ENCODE measurements at places on chromosomes 5 and 9. TPM values are rescaled to one million over a fixed set of nuclear protein-coding genes. Genes with fewer than 3 reads are reported as not detected.
A peak's percentile ranks its signal among the peaks of the same experiment; 100 is the strongest.

- H3K4me3 ChIP-seq, result no peak overlapping the region
- no peak overlapping the region for H3K27ac ChIP-seq
- DNase-seq, result no peak
- H3K27me3 ChIP-seq, result no peaks in the 10 kb centered on the region
Observed at GRCh38 chr5:169022718-169023117, 278.2 kb downstream of the SLIT3 start.

DNA sequence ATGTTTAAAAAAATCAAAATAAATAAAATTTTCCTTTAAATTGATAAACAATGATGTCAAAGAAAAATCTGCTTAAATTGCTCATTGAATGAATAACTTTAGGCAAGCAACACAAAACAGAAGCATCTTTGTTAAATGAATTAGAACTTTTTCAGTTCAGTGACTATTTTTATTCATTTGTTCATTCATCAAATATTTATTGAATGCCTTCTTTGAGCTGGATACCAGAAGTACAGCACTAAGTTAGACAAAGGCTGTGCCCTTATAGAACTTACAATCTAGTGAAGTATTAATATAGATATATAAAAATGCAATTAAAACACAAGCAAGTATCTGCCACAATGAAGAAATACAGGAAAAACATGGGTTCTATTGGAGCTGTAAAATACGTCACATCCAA, 10.8 kb downstream of the FNIP1 start:
- no peaks in the 10 kb centered on the region for H3K27me3 ChIP-seq
- H3K4me1 ChIP-seq, result peaks cover 53% of the 10 kb centered on the region
- H3K4me3 ChIP-seq, result no peak overlapping the region
- peaks cover 2% of the 10 kb centered on the region for H3K36me3 ChIP-seq

DNA sequence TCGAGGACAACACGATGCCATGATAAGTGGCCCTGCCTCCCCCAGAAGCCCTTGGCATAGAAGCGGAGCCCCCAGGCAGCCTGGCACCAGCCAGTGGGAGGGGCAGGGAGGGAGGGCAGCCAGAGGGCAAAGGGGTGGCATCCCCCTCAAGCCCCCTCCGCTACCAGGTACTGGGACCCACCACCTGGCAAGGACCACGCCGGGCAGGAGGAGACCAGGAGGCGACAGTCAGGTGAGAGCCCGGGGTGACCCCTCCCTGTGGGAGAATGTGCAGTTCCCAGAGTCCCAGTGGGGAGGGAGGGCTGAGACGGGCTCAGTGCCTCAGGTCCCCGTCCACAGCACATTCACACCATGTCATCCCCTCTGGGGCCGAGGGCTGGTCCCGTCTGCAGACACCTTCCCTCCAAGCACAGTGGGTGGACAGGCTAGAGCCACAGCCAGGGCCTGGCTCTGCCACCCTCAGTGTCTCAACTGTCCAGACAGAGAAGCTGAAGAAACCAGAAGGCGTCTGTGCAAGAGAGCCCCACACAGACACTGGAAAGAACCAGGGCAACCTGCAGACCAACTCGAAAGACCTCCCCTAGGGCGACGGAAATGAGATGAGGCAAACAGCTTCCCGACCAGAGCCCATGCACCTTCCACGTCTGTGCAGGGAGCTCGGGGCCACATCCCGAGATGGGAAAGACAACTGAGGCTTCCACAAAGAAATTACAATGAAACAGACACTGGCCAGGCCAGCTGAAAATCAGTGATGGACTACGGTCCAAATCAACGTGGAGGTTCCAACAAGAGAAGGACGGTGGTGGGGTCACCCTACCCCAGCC, 11.1 kb downstream of the BRD3 start:
- no peak overlapping the region for H3K4me3 ChIP-seq
- H3K4me1 ChIP-seq, result peaks cover 19% of the 10 kb centered on the region
- no peaks in the 10 kb centered on the region for H3K36me3 ChIP-seq
- peak overlapping the region; percentile 81 for H3K27ac ChIP-seq
- peak; percentile 90 for DNase-seq
- H3K27me3 ChIP-seq, result no peaks in the 10 kb centered on the region

- H3K27ac ChIP-seq, result peak overlapping the region; percentile 84
- DNase-seq, result no peak
- H3K36me3 ChIP-seq, result peaks cover 10% of the 10 kb centered on the region
- H3K4me1 ChIP-seq, result peaks cover 29% of the 10 kb centered on the region
- no peaks in the 10 kb centered on the region for H3K27me3 ChIP-seq
- no peak overlapping the region for H3K4me3 ChIP-seq
Observed at GRCh38 chr5:180825768-180826525, 23.3 kb upstream of the MGAT1 start.

DNA sequence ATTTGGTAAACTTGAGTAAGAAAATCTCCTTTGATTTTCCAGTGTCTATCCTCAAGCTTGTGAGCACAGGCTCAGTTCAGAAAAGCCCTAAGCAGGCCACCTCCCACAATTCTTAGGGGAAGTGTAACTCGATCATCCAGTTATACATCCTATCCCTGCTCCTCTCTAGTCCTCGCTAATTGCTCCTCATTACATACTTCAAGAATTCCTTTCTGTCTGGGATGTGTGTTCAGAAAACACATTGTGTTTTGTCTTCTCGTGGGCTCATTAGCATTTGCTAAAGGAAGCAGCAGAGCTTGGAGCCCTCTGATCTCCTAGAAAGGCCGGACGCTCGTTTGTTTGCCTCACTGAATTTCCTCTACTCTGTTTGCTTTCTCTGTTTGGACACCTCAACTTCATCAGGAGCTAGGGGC, 268.2 kb upstream of the RFX3 start:
- peaks cover 7% of the 10 kb centered on the region for H3K4me1 ChIP-seq
- H3K27me3 ChIP-seq, result no peaks in the 10 kb centered on the region
- peak overlapping the region; percentile 77 for H3K27ac ChIP-seq
- H3K4me3 ChIP-seq, result peak overlapping the region; percentile 32

DNA sequence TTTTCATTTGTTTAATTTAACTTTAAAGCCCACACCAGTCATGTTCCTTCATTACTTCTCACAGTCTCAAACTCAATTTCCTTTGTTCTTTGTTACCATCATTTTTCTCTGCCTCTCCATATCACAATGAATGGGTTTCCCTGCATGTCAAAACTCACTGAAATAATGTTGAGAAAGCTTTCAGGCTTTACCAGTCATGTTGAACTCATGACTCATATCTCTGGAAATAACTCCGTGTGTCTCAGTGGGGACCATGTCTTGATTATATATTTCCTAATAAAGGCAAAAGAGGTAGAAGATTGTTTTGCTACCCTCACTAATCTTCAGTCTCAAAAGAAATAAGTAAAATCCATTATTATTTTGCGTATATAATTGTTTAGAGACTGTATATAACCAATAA, 231.2 kb downstream of the CHSY3 start:
- peak overlapping the region; percentile 93 for H3K27ac ChIP-seq
- peaks cover 5% of the 10 kb centered on the region for H3K36me3 ChIP-seq
- no peak for DNase-seq
- H3K4me1 ChIP-seq, result peaks cover 60% of the 10 kb centered on the region

GRCh38 chr5:28779161-28779754, 1740.9 kb upstream of the CDH9 start:
- H3K4me1 ChIP-seq, result no peaks in the 10 kb centered on the region
- H3K4me3 ChIP-seq, result no peak overlapping the region
- H3K36me3 ChIP-seq, result no peaks in the 10 kb centered on the region
- H3K27me3 ChIP-seq, result peaks cover 7% of the 10 kb centered on the region
- no peak for DNase-seq
- no peak overlapping the region for H3K27ac ChIP-seq

- DNase-seq, result no peak
- H3K27ac ChIP-seq, result no peak overlapping the region
- H3K4me1 ChIP-seq, result peaks cover 4% of the 10 kb centered on the region
Observed at GRCh38 chr9:112858625-112859147, 32.0 kb downstream of the SLC46A2 start.

GRCh38 chr5:15566789-15567188, 66.8 kb downstream of the FBXL7 start:
- peaks cover 3% of the 10 kb centered on the region for H3K36me3 ChIP-seq
- H3K27me3 ChIP-seq, result no peaks in the 10 kb centered on the region
- DNase-seq, result no peak
- H3K27ac ChIP-seq, result no peak overlapping the region
- peaks cover 15% of the 10 kb centered on the region for H3K4me1 ChIP-seq
- H3K4me3 ChIP-seq, result no peak overlapping the region

DNA sequence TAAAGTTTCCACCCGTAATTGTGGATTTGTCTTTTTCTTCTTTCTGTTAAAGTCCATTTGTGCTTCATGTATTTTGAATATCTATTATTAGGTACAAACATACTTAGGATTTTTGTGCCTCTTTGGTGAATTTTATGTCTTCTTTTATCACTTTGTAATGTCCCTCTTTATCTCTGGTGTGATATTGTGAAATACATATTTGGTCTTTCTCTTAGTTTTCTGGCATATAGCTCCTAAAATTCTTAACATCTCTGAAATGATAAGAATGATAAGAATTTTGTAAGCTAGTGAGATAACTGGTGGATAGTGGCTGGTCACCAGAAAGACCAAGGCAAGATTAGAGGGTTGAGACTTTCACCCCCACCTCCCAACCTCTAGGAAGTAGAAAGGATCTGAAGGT, 111.1 kb downstream of the KCTD16 start:
- DNase-seq, result no peak
- H3K4me1 ChIP-seq, result peaks cover 17% of the 10 kb centered on the region
- H3K36me3 ChIP-seq, result no peaks in the 10 kb centered on the region
- H3K4me3 ChIP-seq, result no peak overlapping the region
- H3K27ac ChIP-seq, result no peak overlapping the region

- no peaks in the 10 kb centered on the region for H3K27me3 ChIP-seq
- H3K36me3 ChIP-seq, result no peaks in the 10 kb centered on the region
- H3K4me1 ChIP-seq, result peaks cover 8% of the 10 kb centered on the region
- H3K27ac ChIP-seq, result no peak overlapping the region
Observed at GRCh38 chr5:61931236-61931635, 374.8 kb upstream of the KIF2A start.

- no peak for DNase-seq
- no peaks in the 10 kb centered on the region for H3K36me3 ChIP-seq
- no peak overlapping the region for H3K4me3 ChIP-seq
- no peaks in the 10 kb centered on the region for H3K27me3 ChIP-seq
Observed at GRCh38 chr5:50653946-50654345, 12.5 kb upstream of the PARP8 start.

- no peak overlapping the region for H3K27ac ChIP-seq
- no peak for DNase-seq
- no peak overlapping the region for H3K4me3 ChIP-seq
- H3K4me1 ChIP-seq, result peaks cover 26% of the 10 kb centered on the region
- H3K27me3 ChIP-seq, result no peaks in the 10 kb centered on the region
Observed at GRCh38 chr5:123530728-123531127, 18.8 kb downstream of the CSNK1G3 start.

GRCh38 chr5:17330386-17330785, 113.0 kb downstream of the BASP1 start:
- H3K4me1 ChIP-seq, result peaks cover 20% of the 10 kb centered on the region
- H3K4me3 ChIP-seq, result no peak overlapping the region
- no peak for DNase-seq
- no peak overlapping the region for H3K27ac ChIP-seq

DNA sequence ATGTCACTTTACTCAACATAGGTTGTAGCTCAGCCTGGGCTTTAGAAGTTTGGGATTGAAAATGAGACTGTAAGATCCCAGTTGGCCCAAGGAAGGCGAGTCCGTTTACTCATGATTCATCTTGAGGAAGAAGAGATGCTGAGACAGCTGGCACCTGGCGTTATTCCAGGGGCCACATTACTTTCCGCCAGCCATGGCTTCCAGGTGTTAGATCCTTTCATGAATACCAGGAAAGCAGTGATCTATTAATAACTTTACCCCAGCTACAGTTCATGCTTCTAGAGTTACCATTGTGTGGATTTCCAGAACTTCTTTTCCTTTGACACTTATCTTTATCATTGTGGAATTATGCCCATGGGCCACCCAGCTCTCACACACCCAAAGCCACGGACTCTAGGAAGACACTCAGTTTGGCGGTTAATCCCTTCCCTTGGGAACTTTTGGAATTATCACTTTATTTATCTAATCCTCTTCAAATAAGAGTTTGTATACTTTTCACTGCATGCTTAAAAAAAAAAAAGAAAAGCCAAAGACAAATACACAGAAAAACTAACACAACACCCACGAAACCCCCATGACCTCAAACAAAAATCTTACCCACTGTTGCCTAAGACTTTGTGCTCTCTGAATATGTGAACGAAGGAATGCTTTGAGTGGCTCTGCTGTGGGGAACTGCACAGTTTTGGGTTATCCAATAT, 26.9 kb downstream of the RAI14 start:
- peaks cover 3% of the 10 kb centered on the region for H3K36me3 ChIP-seq
- H3K4me3 ChIP-seq, result no peak overlapping the region
- H3K27me3 ChIP-seq, result no peaks in the 10 kb centered on the region
- peak overlapping the region; percentile 81 for H3K27ac ChIP-seq

GRCh38 chr9:118640836-118641560, 728.2 kb downstream of the BRINP1 start:
- peaks cover 2% of the 10 kb centered on the region for H3K36me3 ChIP-seq
- no peak overlapping the region for H3K4me3 ChIP-seq
- H3K4me1 ChIP-seq, result peaks cover 19% of the 10 kb centered on the region
- no peaks in the 10 kb centered on the region for H3K27me3 ChIP-seq

GRCh38 chr5:32587067-32587551, 1.8 kb downstream of the SUB1 start:
- peak overlapping the region; percentile 98 for H3K4me3 ChIP-seq
- H3K4me1 ChIP-seq, result peaks cover 37% of the 10 kb centered on the region
- H3K27ac ChIP-seq, result no peak overlapping the region
- H3K27me3 ChIP-seq, result no peaks in the 10 kb centered on the region
- DNase-seq, result no peak

- H3K27ac ChIP-seq, result no peak overlapping the region
- peaks cover 32% of the 10 kb centered on the region for H3K4me1 ChIP-seq
- DNase-seq, result no peak
- H3K4me3 ChIP-seq, result no peak overlapping the region
- no peaks in the 10 kb centered on the region for H3K36me3 ChIP-seq
Observed at GRCh38 chr9:95809686-95810085, 65.8 kb upstream of the ERCC6L2 start.

DNA sequence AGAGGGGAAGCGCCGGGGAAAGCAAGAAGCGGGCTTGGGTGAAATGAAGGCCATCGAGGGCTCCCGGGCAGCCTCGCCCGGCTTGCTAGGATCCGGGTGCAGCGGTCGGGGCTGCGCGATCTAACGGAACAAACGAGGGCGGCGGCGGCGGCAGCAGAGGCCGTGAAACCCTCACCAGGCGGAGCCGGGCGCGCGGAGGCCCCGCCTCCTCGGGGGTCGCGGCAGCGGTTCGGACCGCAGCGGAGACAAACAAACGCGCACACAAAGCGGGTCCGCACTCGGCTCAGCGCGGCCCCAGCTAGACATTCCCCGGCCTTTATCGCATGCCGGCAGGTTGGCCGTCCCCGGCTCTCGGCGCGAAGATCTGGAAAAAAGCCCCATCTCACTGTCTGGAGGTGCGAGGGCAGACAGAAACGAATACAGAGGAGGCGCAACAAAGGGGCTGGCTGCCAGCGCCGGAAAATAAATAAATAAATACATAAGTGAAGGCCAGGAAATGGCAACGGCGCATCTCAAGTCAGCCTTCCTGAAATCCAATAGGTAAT, 10.5 kb upstream of the TRIM36 start:
- peak overlapping the region; percentile 45 for H3K27ac ChIP-seq
- peaks cover 3% of the 10 kb centered on the region for H3K36me3 ChIP-seq
- DNase-seq, result no peak
- peak overlapping the region; percentile 89 for H3K4me3 ChIP-seq
- peaks cover 62% of the 10 kb centered on the region for H3K27me3 ChIP-seq

NTNG2 gene
- 4.8 TPM for total RNA-seq

SLC25A2 gene
- total RNA-seq, result 0.48 TPM

BDP1 gene
- total RNA-seq, result 19.1 TPM

FAM151B gene
- total RNA-seq, result 5.7 TPM

DNAJC21 gene
- 45.4 TPM for total RNA-seq

OR1Q1 gene
- not detected for total RNA-seq

CSF1R gene
- total RNA-seq, result 0.62 TPM

GNA14 gene
- total RNA-seq, result not detected

ZNF883 gene
- total RNA-seq, result 4.5 TPM

PGM5 gene
- not detected for total RNA-seq

LRSAM1 gene
- 29.3 TPM for total RNA-seq

Measured in chondrocyte (in vitro differentiated cells).